ENCODE measurements at places on chromosomes 11 and 22.
A peak's percentile ranks its signal among the peaks of the same experiment; 100 is the strongest.

- no peak for DNase-seq
Measured at GRCh38 chr11:26030399-26030798, 301.5 kb upstream of the ANO3 start.

DNA sequence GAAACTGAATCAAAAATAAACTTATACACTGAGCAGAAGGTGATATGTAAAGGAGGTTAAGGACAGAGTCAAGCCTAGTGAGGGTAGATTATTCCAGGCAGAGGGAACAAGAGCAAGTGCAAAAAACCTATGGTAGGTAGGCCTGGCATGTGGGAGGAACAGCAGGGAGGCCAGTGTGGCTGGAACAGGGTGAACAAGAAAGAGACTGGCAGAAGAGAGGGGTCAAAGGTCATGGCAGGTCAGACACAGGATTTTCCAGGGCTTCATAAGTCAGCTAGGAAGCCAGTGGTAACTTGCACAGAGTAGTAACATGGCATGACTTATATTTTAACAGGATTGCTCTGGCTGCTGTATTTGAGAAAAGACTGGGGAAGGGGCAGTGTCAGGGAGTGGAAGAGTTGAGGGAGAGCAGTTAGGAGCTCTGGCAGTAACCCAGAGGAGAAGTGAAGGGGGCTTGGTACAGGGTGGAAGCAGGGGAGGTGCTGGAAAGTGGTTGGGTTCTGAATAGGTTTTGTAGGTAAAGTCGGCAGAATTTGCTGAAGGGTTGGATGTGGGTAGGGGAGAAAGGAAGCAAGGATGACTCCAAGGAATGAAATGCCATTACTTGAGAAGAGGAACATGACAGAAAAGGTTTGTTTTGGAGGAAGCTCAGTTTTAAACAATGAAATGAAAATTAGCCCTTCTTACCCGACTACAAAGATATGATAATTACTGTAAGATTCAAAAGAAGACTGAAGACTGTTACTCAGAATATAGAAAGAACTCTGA is 86.2 kb downstream of the ZNRF3 start:
- DNase-seq = no peak

GRCh38 chr11:61416941-61417340 is 12.8 kb downstream of the CPSF7 start:
- DNase-seq = no peak

GRCh38 chr22:20173246-20173645 is 22.4 kb upstream of the CCDC188 start:
- no peak for DNase-seq

DNA sequence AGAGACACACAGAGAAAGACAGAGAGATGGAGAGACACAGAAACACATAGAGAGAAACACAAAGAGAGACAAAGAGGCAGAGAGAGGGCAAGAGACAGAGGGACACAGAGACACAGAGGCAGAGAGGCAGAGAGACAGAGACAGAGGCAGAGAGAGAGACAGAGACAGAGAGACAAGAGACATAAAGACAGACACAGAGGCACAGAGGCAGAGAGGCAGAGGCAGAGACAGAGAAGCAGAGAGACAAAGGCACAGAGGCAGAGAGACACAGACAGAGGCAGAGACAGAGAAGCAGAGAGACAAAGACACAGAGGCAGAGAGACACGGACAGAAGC is 6.3 kb downstream of the TNNI2 start:
- no peak for DNase-seq

DNA sequence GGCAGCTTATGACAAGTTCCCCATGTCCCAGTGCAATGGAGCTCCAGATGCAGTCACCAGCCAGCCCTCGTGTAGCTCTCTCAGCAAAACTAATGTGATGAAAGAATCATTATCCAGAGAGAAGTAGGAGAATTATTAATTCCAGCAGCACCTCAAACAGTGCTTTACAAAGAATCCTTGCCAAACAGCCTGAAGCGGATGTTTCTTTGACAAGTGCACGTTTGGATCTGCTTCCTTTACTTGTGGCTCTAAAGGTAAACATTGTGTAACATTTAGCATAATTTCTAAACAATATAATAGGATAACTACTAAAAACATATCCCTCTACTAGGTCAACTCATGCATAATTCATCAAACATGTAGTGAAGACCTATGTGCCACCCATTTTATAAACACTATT is 197.0 kb downstream of the FAM181B start:
- DNase-seq = no peak

GRCh38 chr11:1453611-1454034 is 33.0 kb downstream of the MOB2 start:
- DNase-seq = peak; percentile 82

- no peak for DNase-seq
Measured at GRCh38 chr11:6979365-6979764, 40.8 kb downstream of the ZNF214 start.

GRCh38 chr11:102115557-102115956 is 5.3 kb downstream of the YAP1 start:
- DNase-seq = no peak

DNA sequence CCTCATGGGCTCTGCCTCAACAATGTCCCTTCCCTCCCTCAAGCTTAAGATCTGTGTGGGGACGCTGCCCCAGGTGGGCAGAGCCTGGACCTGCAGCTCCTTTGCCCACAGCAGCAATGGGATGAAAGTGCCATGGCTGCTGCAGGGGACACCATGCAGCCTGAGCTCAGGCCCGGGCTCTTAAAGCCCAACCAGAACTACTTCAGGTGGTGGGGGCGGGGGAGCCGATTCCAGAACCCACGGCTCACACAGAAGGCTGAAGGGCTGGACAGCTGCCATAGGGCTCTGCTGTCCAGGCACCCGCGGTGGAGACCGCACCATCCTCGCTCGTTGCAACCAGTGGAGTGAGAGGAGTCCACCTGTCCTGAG is 12.5 kb downstream of the CHID1 start:
- DNase-seq = no peak

DNA sequence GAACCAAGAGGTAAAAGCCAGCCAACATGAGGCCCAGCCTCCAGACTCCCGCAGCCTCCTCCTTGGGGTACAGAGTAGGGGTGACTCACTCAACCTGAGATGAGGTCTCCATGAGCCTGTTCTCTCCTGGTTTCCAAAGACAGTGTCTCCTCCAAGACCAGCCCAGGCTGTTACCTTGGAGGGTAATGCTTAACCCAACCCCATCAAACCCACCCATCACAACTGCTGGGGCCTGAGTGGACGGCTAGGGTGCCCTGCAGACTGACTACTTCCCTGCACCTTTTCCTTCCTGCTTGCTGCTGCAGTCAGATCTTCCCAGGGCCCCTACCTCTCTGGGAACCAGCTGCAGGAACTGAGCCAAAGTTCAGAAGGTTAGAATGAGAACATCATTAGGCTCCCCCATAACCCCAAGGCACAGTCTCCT is 5.1 kb upstream of the NOL12 start:
- DNase-seq = no peak

DNA sequence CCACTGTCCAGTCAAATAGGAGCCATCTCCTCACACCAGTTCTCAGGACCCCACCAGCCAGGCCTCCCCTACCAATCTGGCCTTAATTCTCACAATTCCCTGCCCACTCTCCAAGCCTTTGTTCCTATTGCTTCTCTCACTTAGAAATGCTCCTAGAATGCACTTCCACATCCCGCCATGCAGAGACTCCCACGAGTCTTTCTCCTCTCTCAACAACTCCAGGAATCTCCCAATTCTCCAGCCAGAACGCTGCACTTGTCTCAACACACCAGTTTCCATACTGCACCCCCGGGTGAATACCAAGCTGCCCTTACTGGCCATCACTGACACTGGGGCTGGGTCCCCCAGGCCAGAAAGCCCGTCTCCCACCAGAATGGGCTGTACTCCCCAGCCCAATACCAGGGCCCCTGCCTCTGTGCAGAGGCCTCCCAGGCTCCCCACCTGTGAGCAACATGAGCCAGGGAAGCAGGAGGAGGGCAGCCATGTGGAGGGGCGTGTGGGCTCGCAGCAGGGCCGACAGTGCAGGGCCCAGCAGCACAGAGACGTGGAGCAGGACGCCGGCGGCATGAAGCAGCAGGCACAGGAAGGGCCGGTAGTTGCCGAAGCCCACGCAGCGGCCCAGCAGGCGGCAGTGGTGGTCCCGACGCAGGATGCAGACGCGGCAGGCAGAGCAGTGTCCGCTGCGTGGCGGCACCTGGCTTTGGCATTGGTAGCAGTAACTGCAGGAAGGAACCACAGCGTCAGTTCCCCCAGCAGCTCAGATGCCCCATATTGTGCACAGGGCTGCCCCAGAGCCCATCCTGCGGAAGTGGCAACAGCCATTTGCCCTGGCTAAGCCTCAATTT is 2.4 kb downstream of the ZDHHC24 start:
- peak; percentile 66 for DNase-seq

DNA sequence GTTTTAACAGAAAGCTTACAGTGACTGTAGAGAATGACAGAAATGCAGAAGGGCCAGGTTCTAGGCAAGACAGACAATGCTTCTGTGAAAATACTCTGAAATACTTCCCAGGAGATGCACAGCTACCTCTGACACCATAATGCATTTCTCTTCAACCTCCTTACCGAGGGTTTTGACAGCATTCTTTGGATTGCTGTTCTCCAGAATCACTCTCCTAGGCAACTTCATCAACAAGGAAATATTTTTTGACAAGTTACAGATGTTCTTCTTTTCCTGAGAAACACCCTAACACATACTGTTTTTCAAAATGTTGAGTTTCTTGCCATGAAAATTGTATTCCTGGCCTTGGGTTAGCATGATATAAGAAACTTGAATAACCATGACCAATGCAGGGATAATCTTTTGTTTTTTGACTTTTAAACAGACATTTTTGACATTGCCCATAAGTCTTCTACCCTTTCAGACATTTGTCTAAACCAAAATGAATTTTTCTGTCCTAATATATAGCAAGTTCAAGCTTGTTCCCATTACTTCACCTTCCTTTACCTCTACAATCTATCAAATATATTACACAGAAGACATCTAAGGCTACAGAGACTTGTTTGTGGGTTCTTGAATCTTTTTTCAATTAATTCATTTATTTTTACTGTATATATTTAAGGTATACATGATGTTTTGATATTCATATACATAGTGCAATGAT is 108.1 kb downstream of the CCDC34 start:
- no peak for DNase-seq

Measured in GM19239 (cell line).